ENCODE measurements at places on chromosomes 1 and 21.

GRCh38 chr1:82625537-82625936 lies 824.8 kb downstream of the ADGRL2 start:
- no peak for DNase-seq

GRCh38 chr21:26918323-26919079 lies 48.4 kb downstream of the ADAMTS5 start:
- DNase-seq = no peak

DNA sequence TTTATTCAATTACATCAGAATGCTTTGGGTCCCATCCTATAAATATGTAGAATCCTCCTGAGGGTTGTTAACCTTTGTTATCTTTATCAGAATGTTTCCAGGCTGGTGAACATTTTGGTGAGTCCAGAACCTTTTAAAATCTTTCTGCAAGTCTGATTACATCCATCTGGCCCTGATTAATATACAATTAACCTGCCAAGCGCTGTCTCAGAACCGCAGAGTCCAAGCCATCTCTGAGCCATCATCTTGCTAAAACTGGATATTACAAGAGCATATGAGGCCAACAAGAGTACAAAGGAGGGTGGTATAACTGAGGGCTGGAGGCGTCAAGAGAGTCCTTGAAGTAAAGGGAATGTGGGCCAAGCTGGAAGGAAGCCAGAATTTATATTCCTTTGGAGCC lies 88.6 kb upstream of the ZC3H11B start:
- no peak for DNase-seq

GRCh38 chr1:43883321-43883720 lies 50.3 kb upstream of the ARTN start:
- no peak for DNase-seq

DNA sequence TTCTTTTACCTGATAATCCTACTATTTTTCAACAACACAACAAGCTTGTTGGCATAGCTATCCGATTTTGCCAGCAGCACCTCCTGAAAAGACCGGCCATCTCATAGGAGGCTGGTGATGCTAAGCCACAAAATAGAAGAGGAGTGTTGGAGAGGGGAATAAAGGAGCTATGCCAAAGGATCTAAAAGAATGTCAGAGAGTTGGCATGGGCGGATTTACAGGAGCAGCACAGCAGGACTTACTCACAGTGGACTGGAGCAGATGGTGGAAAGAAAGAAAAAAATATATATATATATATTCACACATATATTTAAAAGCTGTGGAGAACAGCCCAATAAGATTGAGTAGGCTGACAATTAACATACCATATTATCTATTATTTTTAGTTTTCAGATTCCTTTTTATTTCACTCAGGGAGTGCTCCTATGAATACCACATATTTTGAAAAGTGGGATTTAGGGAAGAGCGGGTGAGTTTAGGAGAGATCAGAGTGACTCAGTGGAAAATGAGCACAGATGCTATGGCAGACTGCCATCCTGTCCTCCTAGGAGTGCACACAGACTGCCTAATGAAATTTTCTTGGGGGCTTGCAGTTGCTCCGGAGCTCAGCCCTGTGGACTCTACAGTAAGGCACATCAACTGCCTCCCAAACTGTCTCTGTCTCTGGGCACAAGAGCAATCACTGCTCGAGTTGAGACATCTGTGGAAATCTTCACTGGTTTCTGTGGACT lies 394.4 kb upstream of the CHRM3 start:
- no peak for DNase-seq

GRCh38 chr21:15688016-15688415 lies 41.8 kb upstream of the USP25 start:
- DNase-seq = no peak

DNA sequence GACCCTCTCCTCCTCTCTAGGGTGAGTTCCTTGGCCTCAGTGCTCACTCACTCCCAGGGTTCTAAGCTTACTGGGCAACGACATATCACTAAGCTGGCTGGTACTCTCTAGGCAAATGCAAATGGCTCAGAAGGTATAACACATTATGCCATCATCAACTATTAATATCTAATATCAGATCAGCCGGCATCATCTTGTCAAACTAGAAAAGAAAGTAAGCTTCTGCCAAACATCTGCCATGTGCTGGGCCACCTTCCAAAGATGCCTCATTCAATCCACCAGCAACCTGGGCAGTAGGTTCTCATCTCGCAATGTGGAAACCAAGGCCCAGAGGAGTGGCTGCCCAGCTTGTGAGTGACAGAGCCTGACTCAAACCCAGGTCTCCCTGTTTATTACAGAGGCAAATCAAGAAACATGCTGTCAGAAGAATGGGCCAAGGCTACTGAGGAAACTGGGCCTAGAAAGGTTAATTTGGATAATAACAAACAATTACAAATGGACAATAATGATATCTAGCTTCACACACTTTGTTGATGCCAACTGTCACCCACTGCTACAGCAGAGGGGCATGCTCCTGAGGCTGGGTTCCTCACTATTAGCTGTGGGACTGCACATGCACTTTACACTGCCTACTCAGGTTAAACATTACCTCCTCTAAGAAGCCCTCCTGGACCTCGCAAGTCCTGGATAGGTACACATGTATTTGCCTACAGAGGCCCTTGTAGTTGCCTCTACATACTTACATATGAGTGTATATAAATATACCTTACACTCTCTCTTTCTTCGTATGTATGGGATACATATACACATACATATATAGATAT lies 183.3 kb upstream of the JUN start:
- DNase-seq = no peak

DNA sequence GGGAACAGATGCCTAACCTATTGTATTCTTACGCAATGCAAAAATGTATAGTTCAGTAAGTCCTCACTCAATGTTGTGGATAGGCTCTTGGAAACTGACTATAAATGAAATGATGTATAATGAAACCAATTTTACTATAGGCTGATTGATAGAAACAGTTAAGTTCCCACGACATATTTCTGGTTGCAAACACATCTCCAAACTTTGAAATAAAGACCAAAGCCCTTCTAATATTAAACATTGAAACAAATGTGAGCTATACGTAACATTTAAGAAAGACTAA lies 29.1 kb downstream of the MAP3K21 start:
- no peak for DNase-seq

DNA sequence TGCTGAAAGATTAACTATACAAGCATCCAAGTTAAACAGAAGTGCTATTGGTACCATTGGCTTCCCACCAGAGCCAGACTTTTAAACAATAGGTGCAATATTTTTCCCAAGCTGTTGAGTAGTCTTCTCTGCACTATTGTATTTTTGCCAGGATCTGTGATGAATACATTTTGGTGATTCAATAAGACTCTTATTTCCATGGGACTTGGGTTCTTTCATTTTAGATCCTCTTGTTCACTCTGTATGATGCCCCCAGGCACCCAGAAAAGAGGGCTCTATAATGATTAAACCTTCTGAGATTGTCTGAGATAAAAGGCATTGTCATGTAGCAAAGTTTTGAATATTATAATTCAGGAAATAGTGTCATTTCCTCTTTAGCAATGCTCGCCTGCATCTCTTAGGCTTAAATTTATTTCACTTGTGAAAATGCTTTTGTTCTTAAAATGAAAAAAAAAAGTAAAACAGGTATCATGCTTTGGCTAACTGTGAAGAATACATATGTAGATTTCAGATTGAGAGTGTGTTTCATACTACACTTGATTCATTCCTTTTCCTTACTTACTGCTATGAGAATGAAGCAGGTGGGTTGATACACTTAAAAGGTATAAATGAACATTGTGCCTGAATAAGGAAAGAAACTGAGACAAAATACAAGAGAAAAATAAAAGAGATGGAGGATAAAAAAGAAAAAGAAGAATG lies 275.0 kb downstream of the HMCN1 start:
- DNase-seq = no peak

DNA sequence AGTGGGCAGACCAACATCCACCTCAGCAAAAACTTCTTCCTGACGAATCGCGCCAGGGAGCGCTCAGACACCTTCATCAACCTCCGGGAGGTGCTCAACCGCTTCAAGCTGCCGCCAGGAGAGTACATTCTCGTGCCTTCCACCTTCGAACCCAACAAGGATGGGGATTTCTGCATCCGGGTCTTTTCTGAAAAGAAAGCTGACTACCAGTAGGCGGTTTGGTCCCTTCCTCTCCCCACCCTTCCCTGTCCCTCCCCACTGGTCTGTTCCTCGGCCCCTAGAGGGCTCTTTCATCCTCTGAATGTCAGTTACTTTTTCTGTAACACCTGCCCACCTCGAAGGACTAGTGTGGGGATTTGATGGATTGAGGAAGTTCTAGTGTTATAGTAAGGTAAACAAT lies 46.9 kb downstream of the CAPN2 start:
- DNase-seq = no peak

DNA sequence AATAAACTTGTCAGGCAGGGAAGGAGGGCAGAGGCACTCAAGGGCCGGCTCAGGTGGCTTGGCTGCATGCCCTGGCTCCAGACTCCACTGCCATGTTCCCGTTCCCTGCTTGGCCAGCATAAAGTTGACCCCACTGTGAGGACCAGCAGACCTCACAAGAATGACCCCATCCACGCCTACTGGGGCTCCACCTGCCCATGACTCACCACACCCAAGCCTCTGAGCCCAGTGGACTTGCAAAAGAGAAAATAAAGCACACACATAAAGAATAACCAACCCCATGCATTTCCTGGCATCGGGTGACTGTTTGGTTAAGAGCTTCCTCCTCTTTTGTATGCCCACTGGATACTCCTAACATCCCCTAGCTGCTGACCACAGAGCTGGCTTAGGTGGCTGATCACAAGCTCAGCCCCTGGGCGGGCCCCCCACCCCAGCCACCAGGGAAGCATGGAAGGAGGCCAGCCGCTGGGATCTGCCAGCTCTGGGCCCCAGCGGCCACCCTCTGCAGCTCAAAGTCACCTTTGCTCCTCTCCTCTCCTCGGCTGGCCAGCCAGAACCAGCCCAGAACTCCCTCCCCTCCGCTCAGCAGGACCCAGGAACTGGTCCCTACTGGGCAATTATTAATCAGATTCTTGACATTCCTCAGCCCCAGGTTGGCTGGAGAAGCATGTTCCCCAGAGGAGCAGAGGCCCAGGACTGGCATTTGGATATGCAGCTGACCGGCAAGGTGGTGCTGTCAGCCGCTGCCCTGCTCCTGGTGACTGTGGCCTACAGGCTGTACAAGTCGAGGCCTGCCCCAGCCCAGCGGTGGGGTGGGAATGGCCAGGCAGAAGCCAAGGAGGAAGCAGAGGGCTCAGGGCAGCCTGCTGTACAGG lies at the start of gene KLHDC7A:
KLHDC7A (plus strand) TSS at position 616 of the 875 bp plus-strand sequence; CDS start at position 668, 52 bp downstream.
- DNase-seq = peak; percentile 65

GRCh38 chr1:5571861-5572401 lies 420.3 kb downstream of the NPHP4 start:
- peak; percentile 13 for DNase-seq

DNA sequence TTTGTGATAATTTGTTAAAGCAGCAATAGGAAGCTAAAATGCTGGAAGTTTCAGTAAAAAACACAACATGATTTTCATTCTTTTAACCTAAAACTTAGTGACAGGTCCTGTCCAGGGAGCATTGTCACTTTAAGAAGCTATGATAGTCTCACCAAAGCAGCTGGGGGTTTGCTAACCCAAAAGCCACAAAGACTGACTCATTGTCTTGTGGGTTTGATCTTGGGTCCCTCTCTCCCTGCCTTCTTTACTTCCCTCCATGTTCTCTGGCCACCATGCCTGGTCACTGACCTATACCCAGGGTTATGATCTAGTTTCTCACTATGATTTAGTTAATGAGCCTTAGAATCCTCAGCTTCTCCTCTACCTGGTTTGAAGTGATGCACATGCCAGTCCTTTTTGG lies 213.5 kb upstream of the PTGFR start:
- no peak for DNase-seq

DNA sequence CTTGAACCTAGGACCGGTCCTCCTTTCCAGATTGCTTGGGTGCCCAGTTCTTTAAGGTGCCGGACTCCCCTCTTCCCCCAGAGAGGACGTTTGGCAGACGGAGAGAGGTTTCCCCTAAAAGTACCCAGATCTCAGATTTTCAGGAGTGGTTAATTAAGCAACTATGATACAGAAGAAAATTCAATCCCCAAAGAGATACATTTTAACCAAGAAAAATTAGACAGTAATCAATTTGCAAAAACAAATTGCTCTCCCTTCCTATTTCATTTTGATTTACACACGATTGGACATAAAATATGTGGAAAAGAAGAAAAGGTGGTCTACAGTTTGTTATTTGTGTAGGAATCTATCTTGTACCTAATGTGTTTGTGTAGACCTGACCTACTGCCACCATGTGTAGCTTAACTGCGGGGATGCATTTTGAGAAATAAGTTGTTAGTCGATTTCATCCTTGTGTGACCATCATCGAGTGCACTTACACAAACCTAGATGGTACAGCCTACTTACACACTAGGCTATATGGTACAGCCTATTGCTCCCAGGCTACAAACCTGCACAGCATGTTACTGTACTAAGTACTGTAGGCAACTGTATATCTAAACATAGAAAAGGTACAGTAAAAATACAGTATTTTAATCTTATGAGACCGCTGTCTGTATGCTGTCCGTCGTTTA lies 755 bp downstream of the RPAP2 start:
- no peak for DNase-seq

DNA sequence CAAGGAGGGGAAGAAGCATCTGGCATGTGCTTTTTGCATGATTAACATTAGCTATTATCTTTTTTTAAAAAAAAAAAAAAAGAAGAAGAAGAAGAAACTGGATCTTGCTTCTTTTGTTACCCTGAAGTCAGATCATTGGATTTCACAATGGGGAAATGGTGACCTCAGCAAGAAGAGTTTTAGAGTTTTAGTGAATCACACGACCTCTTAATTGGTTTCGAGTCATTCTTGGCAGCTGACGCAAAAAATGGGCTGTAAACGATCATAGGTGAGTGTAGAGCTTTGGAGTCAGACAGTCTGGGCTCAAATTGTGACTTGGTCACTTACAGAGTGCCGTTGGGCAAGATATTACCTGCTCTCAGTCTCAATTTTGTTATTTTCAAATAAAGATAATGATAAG lies 33.3 kb upstream of the PGBD5 start:
- DNase-seq = no peak

DNA sequence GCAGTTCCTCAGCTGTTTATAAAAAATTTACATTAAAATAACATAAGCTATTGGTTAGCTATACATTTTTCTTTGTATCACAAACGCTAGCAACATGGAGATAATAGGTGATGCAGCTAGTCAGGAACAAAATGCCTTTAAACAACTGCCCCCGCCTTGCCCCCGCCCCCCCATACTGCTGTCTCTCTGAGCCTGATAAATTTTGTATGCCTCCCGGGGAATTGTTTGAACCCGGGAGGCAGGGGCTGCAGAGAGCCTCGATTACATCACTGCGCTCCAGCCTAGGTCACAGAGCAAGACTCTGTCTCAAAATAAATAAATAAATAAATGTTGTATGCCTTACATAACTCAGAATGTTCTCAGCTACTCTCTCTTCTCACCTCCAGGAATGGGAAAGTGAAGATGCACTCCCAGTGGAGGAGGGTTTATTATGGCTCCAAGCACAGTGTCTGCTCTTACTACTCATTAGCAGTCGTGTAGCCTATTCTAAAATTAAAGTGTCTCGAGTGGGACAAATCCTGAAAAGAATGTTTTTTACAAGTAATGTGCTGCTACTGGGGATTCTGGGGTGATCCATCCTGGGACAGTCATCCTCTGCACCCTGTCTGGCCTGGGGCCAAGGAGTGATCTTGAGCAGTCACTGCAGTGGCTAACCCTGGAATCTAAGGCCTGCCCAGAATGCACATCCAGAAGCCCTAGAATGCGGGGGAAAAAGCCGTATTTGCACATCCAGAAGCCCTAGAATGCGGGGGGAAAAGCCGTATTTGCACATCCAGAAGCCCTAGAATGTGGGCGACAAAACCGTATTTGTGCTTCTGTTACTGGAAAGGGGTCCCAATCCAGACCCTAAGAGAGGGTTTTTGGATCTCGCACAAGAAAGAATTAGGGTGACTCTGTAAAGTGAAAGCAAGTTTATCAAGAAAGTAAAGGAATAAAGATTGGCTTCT lies 39.4 kb upstream of the ZNF496 start:
- DNase-seq = no peak

GRCh38 chr1:24902471-24902891 lies 27.6 kb downstream of the RUNX3 start:
- no peak for DNase-seq
